Thymus (tissue), 14 donors: ENCODE measurements at places on chromosomes 5 and 9. TPM values are rescaled to one million over a fixed set of nuclear protein-coding genes. Genes with fewer than 3 reads are reported as not detected.

The CCL27 gene
- total RNA-seq: 4.4 TPM

GRCh38 chr5:100550531-100551051 lies 15.4 kb downstream of the FAM174A start:
- no peaks in the 10 kb centered on the region for H3K4me1 ChIP-seq
- H3K36me3 ChIP-seq: no peaks in the 10 kb centered on the region
- H3K27ac ChIP-seq: no peak overlapping the region

DNA sequence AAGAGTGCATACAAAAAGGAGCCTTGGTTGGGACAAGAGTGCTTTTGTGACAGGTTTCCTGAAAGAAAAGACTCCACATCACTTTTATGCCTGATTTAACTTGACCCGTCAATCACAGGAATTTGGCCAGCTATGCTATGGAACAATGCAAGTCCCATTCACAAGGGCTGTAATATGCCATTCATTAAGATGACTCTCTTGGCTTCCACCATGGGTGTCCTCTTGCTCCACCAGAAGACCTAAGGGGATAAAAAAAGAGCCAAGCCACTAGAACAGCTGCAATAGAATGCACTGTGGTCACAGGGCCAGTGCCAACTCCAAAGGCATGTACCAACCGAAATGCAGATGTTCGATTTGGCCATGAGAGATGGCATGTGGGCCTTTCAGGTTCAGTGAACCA lies 480.1 kb upstream of the MPDZ start:
- no peak overlapping the region for H3K27ac ChIP-seq
- H3K27me3 ChIP-seq: no peaks in the 10 kb centered on the region
- no peaks in the 10 kb centered on the region for H3K36me3 ChIP-seq
- no peaks in the 10 kb centered on the region for H3K4me1 ChIP-seq
- H3K4me3 ChIP-seq: no peak overlapping the region

DNA sequence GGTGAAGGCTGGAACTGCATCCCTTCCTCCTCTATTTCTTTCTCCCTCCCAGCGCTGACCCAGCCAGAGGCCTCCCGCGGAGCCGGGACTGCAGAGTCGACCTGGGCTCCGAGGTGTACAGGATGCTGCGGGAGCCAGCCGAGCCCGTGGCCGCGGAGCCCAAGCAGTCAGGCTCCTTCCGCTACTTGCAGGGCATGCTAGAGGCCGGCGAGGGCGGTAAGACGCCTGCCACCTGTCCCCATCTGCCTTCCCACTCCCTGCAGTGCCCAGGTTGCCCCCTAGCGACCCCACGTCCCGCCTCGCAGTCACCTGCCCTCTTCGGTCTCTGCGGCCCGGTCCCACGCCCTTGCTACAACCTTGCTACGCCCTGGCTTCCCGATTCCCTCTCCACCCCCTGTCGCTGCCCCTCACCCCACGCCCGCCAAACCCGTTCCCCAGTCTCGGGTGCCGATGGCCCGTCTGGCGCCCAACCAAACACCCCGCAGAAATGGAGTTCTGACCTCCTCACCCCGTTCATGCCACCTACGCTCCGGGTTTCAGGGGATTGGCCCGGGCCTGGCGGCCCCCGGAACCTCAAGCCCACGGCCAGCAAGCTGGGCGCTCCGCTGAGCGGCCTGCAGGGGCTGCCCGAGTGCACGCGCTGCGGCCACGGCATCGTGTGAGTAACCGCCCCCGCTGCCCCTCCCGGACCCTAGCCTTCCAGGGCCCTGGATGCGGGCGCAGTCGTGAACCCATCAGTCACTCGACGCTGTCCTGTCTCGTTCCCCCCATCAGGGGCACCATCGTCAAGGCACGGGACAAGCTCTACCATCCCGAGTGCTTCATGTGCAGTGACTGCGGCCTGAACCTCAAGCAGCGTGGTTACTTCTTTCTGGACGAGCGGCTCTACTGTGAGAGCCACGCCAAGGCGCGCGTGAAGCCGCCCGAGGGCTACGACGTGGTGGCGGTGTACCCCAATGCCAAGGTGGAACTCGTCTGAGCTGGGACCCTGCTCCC lies 14.1 kb downstream of the PDLIM4 start:
- no peak overlapping the region for H3K4me3 ChIP-seq
- no peaks in the 10 kb centered on the region for H3K27me3 ChIP-seq
- H3K27ac ChIP-seq: no peak overlapping the region
- no peak for DNase-seq

DNA sequence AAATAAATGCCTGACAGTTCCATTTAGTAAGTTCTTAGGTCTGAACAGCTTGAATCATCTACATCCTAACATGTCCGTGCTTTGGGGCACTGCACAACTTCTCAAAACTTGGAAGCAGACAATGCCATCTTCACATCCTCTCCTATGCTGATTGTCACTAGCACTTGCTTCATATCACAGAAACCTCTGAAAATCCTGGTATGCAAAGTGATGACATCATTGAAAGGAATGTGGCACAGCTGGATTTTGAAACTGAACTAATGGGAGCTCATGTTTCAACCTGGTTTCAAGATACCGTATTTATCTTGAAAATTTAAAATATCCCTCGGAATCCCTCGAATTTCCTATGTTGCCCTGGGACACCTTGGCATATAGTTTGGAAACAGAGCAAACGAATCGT lies 490.2 kb upstream of the DAP start:
- no peak overlapping the region for H3K4me3 ChIP-seq
- H3K4me1 ChIP-seq: no peaks in the 10 kb centered on the region

The SMIM33 gene
- total RNA-seq: 0.28 TPM

- no peak overlapping the region for H3K27ac ChIP-seq
- H3K4me1 ChIP-seq: no peaks in the 10 kb centered on the region
- no peak overlapping the region for H3K4me3 ChIP-seq
- no peaks in the 10 kb centered on the region for H3K36me3 ChIP-seq
These were observed 663.7 kb upstream of the MEF2C start for GRCh38 chr5:89546657-89547056.

- no peaks in the 10 kb centered on the region for H3K4me1 ChIP-seq
These were observed 42.9 kb downstream of the FOXI1 start for GRCh38 chr5:170148430-170149205.

DNA sequence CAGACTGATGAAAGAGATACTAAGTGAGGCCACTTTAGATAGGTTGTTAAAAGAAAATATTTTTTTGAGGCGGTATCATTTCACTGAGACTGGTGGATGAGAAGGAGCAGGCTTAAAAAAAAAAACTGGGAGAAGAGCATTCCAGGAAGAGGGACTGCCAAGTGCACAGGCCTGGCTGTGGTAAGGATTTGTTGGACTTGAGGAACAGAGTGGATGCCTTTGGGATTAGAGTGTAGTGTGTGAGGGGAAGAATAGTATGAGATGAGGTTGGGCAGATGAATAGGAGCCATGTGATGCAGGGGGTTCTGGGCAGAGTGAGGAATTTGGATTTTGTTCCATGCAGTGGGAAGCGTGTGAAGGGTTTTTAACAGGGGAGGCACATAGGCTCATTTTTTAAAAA lies 57.9 kb downstream of the PBX3 start:
- no peaks in the 10 kb centered on the region for H3K27me3 ChIP-seq
- no peak overlapping the region for H3K27ac ChIP-seq
- H3K4me3 ChIP-seq: no peak overlapping the region

GRCh38 chr9:26371236-26371635 lies 521.4 kb downstream of the CAAP1 start:
- no peaks in the 10 kb centered on the region for H3K36me3 ChIP-seq
- no peaks in the 10 kb centered on the region for H3K4me1 ChIP-seq
- H3K4me3 ChIP-seq: no peak overlapping the region

DNA sequence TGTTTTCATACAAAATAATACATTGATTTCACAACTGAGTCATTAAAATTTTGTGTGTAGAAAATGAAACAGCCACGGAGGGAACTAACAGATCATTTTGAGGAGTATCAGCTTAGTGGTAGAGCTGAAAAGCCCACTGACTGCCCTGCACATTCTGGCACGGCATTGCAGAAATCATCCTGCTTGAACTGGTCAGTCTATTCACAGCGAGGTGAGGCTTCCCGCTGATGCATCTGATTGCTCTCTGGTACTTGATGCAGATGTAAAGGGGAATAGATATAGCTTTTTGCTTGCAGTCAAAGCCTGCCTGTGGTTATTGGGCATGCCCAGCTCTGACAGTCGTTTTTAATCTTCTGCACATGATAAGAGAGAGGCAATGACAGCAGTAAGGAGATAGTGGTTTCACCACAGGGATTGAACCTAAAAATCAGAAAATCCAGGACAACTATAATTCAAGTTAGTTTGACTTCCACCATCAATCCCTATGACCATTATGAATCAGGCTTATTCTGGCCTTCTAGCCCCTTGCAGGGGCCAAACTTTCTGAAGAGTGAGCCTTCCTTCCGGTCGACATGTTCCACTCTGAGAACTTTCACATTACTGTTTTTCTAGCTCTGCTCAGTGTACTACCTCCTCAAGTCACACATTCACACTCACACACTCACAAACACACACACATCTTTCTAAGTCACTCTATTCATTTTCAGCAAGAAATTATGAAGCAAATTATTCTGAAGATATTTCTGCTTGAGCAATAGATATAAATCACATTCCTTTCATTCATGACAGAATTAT lies 782.8 kb upstream of the NUDT12 start:
- H3K27me3 ChIP-seq: no peaks in the 10 kb centered on the region
- H3K4me3 ChIP-seq: no peak overlapping the region
- H3K36me3 ChIP-seq: no peaks in the 10 kb centered on the region
- no peak overlapping the region for H3K27ac ChIP-seq

GRCh38 chr5:129593525-129593924 lies 133.4 kb downstream of the ADAMTS19 start:
- no peaks in the 10 kb centered on the region for H3K36me3 ChIP-seq
- H3K27me3 ChIP-seq: no peaks in the 10 kb centered on the region
- no peaks in the 10 kb centered on the region for H3K4me1 ChIP-seq
- H3K4me3 ChIP-seq: no peak overlapping the region
